NK-92 treated with Interleukin-12 subunit alpha and Interleukin-12 subunit beta, amount 100 ng/mL, for 24 hours (cell line): ENCODE measurements at places on chromosomes 3 and 15.

DNA sequence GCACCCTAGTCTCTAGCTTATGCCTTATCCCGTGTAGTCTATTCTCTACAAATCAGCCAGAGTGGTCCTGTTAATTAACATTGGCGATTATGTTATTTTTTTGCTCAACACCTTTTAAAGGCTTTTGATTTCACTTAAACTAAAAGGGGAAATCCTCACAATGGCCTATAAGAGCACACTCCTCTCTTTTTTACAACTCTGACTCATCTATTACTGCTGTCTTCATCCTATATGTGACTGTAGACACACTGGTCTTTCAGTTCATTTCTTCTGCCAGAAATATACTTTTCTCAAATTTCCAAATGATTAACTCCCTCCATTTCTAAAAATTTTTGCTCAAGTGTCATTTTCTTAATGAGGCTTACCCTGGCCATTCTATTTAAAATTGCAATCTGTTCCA is 143.4 kb downstream of the NSUN3 start:
- no peak for DNase-seq

DNA sequence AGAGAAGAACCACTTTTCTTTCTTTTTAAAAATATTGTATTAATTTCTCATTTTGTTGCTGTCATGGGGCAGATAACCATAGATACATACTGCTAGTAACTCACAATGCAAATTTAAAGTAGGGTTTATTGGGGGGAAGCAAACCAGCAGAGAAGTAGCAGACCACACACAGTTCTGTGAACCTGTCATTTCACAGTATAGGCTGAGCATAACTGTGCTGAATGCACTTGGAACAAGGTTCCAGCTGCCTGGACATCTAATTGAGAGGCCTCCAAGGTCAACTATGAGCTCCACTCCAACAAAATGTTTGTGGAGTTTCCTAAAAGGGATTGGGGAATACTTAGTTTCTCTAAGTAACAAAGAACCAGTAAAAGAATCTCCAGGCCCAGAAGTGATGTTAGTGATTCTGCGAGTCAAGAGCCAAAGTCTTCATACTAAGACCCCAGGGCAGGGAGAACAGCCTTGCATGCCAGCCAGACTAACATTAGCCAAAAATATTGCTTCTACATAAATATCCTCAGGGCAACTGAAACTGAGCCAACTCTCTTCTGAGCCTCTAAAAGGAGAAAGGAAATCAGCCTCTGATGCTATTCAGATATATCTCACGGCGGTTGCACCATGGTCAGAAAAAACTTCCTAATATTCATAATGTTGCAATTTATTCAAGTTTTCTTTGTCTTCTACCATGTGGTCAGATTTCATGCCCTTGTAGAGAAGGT is 856.4 kb upstream of the ALCAM start:
- DNase-seq = no peak

DNA sequence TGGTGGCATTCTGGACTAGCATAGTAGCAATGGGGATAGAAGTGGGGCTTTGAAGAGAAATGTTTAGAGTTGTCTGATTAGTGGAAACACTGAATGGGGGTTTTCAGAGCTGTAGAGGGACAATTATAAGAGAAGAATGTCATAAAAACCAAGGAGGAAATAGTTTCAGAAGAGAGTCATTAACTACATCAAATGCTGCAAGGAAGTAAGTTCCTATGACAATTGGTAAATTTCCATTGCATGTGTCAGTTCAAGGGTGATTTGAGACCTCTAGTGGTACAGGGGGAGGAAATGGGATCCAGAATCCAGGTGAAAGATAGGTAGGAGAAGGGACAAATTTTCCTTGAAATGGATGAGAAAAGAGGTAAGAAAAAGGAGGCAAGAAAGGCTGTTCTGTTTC is 68.3 kb upstream of the TBC1D5 start:
- no peak for DNase-seq

DNA sequence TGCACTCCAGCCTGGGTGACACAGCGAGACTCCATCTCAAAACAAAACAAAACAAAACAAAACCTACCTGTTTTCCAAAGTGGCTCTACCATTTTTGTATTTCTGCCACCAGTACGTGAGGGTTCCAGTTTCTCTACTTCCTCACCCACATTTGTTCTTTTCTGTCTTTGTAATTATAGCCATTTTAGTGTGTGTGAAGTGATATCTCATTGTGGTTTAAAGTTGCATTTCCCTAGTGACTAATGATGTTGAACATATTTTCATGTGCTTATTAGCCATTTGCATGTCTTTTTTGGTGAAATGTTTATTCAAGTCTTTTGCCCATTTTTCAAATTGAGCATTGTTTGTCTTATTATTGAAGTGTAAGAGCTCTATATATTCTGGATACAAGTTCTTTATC is 50.7 kb downstream of the TRA2B start:
- DNase-seq = no peak

DNA sequence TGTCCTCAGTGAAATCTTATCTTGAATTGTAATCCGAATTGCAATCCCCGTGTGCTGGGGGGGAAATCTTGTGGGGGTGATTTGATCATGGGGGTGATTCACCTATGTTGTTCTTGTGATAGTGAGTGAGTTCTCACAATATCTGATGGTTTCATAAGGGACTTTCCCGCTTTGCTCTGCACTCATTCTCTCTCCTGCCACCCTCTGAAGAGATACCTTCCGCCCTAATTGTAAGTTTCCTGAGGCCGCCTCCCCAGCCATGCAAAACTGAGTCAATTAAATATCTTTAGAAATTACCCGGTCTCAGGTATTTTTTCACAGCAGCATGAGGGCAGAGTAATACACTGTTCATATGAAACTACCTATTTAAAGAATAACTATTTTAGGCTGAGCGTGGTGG is 304.1 kb upstream of the EPHA6 start:
- DNase-seq = no peak
